ENCODE measurements at places on chromosomes 5 and 9.

DNA sequence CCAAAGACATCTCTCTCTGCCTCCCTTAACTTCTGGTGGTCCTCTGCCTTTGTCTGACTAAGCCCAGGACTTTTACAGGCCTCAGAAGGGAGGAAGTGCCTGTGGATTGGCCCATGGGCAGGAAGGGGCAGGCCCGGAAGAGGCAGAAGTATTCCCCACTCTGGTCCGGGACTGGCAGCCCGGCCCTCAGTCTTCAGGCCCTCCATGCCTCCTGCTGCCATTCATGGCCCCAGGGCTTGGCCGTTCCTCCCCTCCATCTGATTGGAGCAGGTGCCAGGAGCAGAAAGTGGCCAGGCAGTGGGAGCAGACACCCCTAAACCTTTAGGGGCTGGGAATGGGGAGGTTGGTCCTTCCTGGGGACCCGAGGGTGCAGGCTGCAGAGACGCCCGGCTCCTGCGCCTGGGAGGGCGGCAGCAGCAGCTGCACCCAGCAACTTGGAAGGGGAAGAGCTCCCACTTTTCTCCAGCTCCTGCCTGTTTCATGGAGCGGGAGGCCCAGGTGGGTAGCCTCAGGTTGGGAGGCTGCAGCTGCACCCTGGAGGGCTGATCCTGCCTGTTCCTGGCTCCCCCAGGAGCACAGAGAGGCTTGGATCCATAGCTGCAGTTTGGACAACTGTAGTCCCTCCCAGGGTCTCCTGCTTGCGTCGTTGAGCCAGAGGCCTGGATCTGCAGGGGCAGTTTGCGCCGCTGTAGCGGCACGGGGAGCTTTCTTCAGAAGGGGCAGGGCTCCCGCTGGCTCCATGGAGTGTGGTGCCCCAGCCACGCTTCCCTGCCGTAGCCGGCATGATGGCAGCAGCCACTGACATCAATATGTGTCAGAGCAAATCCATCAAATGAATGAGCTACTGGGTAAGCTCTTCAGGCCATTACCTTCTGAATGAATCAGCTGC is 661.5 kb upstream of the NUDT12 start:
- DNase-seq, result no peak

GRCh38 chr9:14956208-14956607 is 46.0 kb upstream of the FREM1 start:
- DNase-seq, result no peak

DNA sequence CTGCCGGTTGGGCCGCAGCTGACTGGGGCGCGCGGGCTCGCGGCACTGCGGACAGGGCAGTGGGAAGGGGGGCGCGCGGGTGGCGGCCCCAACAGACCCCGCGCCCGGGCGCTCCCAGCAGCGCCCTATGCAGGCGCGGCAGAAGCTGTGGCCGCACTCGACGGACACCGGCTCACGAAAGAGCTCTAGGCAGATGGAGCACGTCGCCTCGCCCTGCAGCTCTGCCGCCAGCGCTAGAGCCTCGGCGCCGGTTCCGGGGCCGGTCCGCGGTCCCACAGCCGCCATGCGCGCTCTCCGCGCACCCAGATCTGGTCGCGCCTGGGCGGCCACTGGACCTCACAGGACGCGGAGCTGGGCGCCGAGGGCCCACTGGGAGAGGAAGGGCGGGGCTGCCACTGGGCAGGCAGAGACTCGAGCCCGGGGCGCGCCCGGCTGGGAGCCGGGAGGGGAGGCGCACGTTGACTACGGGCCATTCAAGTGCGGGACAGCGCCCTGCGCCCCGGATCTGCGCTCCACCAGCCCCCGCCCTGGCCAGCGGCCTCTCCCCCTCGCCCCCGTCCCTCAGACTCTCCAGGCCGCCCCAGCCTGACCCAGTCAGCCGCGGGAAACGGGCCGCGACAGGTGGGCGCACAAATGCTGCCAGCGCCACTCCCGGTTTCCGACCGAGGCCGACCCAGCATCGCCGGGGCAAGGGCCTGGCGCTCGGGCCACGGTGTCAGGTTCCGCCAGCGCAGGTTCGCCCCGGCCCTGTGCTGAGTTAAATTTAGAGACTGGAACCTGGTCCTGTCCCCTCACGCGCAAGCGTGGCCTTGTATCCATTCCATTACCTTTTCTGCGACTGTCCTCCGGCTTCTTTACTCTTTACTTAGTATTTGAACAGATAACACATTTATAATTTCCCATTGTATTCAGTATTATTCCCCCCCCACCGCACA is at the start of gene TRIM7:
Gene TRIM7, minus strand, starts transcription at position 371 of the 935 bp plus-strand sequence. Its CDS starts 86 bp downstream, at position 285.
- DNase-seq, result peak; percentile 14

- DNase-seq, result no peak
These were observed 62.0 kb upstream of the ZNF354B start for GRCh38 chr5:178797546-178798440.

DNA sequence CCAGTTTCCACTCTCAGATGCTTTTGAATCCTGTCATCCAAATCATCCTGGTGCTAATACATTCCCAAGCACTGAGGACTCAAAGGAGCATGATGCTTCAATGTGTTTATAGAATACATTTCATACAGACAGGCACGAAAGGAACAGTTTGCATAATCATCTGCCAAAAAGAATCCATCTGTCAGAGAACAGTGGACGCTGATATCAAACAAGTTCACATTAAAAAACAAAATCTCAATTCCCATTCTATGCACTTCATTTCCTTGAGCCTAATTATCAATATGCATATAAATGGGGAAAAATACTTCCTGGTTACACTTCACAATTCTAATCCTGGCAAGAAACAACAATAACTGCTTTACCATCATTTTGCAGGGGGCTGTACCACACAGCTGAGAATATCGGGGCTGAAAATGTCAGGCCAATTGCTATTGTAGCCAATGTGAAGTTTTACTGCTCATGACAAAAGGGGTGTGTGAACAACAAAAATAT is 125.5 kb upstream of the FAM174A start:
- no peak for DNase-seq

DNA sequence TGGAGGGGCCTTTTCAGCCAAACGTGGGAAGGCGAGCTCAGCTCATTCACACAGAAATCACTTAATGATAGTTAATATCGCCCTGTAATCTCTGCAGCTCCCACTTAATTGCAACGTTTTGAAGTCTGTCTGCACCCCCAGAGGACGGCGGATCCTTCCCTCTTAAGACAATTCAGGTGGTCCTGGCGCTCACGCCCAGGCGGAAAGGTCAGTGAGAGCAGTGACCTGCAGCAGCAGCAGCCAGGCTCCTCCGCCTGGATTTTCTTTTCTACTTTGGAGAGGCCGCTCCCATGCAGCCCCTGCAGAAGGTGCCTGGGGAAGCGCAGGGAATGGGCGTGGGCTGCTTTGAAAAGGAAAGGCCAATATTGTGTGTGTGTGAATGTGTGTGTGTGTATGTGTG is 400.9 kb upstream of the IRX1 start:
- DNase-seq, result no peak

DNA sequence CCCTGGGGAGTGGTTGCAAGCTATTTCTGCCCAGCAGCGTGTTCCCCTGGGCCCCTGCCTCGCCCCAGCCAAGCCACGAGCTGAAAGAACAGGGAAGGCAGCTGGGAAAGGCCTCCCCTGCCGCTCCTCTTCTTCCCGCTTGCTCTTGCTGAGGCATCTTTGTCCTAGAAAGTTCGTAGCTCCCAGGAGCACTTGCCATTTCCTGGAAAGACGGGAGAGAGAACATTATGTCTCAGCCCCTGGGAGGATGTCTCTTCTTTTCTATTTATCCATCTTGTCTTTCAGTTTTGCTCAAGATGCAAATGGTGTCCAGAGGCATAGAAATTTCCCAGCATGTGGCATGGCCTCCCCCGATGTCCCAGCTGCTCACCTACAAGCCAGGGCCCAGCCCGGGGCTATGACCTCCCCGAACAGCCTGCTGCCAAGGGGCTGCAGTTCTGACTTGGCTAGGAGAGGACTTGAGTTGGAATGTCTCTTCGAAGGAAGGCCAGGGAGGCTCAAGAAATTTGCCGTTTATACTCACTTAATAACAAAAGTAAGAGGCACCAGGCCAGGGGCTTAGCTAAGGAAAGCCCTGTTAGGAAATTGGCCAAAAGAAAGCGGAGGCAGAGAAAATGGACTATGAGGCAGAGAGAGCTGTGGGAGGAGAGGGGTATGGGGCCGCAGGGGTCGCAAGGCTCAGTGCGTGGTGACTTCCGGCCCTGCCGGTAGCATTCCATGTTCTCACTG is 87.3 kb downstream of the LIFR start:
- DNase-seq, result no peak

DNA sequence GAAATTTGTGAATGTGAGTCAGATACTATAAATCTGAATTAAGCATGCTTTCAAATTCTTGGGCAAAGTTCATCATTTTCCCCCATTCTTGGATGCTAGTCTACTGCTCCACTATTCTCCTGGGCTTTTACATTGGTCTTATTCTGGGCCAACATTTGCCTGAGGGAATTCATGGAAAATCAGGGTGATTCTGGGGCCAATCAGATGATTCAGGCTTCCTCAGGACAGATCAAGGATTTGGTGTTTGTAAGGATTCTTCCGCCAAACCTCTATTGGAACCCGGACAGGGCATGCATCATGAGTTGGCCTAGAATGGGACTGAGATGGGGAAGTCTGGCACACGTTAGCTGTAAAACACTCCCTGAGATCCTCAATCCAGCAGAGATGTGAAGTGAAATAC is 113.8 kb downstream of the MEF2C start:
- DNase-seq, result no peak

Data from CD4-positive, alpha-beta T cell treated with Interleukin-4 for 1 hour (primary cell).